ENCODE measurements at places on chromosomes 16 and 17. TPM values are rescaled to one million over a fixed set of nuclear protein-coding genes. Genes with fewer than 3 reads are reported as not detected.

ZNF597 gene
- 1.3 TPM for total RNA-seq

HSPB9 gene
- total RNA-seq: not detected

DNA sequence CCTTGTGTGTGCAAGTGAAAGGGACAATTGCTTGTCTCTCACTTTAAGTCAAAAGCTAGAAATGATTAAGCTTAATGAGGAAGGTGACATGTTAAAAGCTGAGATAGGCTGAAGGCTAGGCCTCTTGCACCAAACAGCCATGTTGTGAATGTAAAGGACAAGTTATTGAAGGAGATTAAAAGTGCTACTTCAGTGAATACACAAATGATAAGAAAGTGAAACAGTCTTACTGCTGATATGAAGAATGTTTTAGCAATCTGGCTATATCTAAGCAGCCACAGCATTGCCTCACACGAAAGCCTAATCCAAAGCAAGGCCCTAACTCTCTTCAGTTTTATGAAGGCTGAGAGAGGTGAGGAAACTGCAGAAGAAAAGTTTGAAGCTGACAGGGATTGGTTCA lies 71.0 kb downstream of the CDRT15 start:
- DNase-seq: no peak

DNA sequence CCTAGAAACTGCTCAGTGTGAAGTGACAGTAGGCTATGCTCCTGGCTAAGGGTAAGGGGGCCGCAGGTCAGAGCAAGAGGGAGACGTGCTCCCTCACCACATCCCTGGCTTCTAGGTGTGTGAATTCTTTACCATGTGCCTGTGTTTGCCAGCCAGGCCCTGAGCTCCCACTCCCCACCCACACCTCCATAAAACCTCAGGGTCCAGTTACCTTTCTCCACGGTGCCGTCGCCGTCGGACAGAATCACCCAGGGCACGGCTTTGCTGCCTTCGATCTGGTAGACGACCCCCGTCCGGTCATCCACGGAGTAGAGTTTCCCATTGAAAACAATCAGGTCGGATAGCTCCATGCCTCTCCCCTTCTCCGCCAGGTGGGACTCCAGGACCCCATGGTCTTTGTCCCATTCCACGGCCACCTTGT lies 12.8 kb downstream of the CANT1 start:
- DNase-seq: no peak

DNA sequence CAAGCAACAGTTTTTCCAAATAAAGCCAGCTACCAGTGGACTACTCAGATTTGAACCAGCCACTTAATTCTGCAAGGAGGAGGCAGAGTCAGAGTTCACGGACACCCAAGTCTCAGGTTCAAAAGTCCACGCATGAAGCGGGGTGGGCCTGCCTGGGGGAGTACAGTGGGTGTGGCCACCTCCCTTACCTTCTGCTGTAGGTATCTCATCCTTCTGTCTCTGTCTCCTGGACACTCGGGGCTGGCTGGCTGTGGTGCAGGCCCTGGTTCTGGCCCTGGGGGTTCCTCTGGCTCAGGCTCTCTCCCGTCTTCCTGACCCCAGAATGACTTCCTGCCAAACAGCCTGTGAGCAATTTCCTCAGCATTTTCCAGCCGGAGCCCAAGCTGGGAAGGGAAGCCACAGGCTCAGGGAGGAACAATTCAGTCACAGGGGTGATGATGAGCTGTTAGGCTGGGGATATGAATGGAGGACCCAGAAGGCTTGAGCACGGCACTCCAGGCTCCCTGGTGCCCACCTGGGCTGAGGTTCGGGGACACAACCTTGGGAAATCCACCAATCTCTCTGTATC lies 101.9 kb downstream of the LITAF start:
- DNase-seq: peak; percentile 68

KRTAP17-1 gene
- not detected for total RNA-seq

- no peak for DNase-seq
Measured at GRCh38 chr17:71147906-71148305, 972.9 kb upstream of the SOX9 start.

IRX5 gene
- 6.3 TPM for total RNA-seq

DNA sequence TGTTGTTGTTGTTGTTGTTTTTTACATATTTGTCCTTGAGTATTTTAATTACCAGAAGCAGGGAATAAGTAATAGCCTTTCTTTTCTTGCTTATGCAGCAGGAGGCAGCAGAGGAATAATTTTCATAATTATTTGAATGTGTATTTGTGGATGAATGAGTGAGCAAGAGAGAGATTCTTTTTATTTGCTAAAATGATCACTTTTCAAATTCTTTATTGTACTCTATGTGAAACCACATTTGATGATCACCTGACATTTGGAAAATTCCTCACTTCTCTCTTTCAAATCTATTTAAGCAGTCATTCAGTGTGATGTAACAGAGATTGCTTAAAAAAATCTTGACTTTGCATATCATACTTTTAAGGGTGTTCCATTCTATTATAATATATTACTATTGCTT lies 223.6 kb downstream of the BCAS3 start:
- DNase-seq: peak; percentile 20

CA10 gene
- not detected for total RNA-seq

CCL5 gene
- total RNA-seq: 0.26 TPM

DNA sequence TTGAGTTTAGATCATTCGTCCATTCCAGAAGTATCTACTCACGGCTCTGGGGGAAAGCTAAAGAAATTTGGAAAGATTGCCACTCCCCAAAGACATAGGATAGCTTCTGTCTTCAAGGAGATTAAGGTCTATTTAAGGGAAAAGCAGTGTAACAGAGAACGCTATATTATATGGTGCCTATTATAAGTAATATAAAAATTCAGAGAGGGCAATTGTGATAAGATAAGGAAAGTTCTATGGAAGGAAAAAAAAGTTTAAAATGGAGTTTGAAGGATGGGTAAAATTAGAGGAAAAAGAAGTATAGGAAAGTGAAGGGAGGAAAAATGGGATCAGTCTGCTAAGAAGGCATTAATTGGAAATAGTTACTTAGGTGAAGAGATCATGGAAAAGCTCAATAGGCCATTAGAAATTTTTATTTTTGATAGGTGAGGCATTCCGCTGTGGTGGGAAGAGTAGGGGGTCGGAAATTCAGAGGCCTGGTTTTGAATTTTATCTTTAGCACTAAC lies 690 bp upstream of the CDC27 start:
- DNase-seq: no peak

GRCh38 chr16:359871-360697 lies 7.6 kb upstream of the AXIN1 start:
- no peak for DNase-seq

DNA sequence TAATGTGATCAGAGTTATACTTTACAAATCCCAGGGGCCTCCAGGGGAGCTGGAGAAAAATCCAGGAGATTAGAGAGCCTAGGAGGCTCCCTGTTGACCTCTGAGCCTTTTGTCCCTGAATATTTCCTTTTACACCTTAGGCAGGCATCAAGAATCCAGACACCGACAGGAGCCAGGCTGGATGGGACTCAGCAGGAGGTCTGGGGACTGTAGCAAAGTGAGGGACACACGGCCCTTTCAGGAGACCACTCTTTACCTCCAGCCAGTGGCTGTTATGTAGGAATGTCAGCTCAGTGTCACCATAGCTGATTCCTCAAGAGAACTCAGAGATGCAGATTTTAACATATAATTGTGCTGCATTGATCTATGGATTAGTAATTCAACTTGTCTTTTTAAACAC lies 198.4 kb downstream of the SHISA9 start:
- DNase-seq: no peak

DNA sequence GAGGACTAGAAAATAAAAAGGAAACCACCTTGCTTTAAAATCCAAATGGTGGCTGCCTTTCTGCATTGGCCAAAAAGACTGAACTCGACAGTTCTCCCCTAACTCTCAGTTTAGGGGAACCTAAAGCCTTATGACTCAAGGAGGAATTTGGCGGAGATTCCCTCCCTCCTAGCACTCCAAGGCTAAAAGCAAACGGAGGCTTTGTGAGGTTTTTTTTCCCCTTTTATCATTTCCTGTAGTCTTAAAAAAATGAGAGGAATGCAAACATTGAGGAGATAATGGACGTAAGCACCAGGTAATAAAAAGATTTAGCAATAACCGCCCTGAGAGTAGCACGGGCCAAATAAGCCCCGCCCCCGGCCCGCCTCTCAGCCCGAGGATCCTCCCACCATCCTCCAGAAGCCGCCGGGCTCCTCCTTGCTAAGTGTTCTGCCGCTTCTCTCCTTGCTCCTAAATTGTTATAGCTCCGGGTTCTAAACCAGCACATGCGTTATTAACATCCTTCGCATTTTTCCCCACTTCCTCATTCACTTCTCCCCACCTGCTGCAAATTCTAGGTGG lies 5.8 kb upstream of the KIFC3 start:
- DNase-seq: peak; percentile 98

GRCh38 chr17:7855660-7856010 lies 769 bp downstream of the TMEM88 start:
- DNase-seq: no peak

RSKR gene
- total RNA-seq: 6.6 TPM

DNA sequence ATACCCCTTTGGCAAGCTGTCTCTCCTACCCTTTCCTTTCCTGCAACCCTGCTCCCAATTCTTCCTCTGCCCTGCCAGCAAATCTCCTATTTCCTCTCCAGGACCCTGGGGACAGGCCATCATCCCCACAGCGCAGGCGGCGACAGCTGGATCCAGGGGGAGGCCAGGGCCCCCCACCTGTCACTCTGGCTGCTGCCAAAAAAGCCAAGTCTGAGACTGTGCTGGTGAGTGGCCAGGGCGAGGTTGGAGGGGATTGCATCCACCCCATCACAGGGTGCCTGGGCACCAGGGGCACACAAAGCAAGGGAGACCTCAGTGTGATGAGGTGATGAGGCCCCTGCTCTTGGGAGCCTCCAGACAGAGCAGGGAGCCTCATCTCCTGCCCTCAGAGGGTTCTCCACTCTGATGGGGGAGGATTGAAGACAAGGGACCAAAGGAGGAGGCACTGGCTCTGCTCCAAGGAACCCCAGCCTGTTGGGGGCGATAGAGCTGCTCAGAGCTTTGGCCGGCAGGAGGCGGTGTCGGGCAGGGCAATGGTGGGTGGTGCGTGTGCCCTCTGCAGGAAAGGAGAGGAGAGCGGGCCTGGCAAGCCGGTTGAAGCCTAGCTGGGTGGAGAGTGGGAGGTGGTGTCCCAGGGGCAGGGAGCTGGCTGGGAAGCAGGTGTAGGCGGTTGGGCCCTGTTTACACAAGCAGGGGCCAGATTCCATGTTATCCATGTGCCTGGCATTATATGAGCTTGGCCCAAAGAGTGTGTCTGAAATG lies 15.6 kb upstream of the PDK2 start:
- DNase-seq: no peak

Measured in bronchial epithelial cell (primary cell).